ENCODE measurements at places on chromosomes 16 and 17.
A peak's percentile ranks its signal among the peaks of the same experiment; 100 is the strongest.

- no peak for DNase-seq
These were observed 646 bp downstream of the HIC1 start for GRCh38 chr17:2055292-2056205.

DNA sequence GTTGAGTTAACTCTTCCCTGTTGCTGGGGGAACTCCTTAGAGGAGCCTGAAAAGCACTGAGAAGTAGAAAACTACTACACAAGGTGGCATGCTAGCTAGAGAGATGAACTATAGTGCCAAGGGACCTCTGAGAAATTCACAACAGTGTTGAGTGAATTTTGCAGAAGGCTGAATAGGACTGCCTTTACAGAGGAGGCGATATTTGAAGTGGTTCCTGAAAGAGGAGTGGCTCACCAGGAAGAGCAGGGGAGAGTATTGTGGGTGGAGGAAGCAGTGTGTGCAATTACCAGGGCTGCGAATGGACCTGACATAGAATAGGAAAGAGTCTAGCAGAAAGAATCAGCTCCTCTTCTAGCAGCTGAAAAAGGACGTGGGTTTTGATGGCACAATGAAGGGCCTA, 66.4 kb downstream of the CDK5R1 start:
- no peak for DNase-seq

- DNase-seq: no peak
These were observed 68.3 kb upstream of the BCAR1 start for GRCh38 chr16:75319513-75320411.

GRCh38 chr16:15857724-15858560, 1.1 kb upstream of the MYH11 start:
- no peak for DNase-seq

GRCh38 chr16:84062734-84063640, 20.4 kb upstream of the SLC38A8 start:
- no peak for DNase-seq

GRCh38 chr16:81447383-81448101, 2.9 kb downstream of the CMIP start:
- no peak for DNase-seq

DNA sequence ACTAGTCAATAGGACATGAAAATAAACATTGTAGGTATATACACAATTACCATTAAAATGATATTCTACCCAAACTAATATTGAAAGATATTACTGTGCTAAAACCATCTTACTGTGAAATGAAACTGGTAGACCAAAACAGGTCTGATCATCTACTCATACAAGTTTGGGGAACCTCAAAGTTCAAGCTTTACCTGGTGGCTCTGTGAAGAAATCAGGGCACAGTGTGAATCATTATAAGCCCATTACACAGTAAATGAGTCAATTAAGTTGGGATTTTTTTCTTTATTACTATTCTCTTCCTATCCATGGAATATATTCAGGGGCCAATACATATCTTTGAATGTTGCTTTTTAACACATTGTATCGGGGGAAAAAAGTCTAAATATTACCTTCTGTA, 57.1 kb downstream of the HELZ start:
- DNase-seq: no peak

DNA sequence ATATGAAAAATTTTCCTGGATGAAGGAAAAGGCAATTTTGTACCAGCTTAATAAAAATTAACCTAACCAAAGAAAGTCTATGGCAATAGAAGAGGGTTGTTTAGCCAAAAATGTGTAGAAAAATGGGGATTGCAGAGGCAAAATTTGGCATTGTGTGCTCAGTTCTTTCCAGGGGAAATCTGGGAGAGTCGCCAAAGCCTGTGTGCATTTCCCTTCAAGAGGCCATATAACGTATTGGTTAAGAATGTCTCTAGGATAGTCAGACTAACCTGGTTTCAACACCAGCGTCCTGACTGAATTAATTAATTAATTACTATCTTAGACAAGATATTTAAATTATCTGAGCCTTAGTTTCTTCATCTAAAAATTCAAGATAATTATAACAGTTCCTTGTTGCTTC, 44.8 kb upstream of the HLF start:
- no peak for DNase-seq

- no peak for DNase-seq
These were observed 761.6 kb upstream of the RBFOX1 start for GRCh38 chr16:6571044-6571443.

GRCh38 chr16:31107465-31107867, 720 bp upstream of the BCKDK start:
- DNase-seq: no peak

GRCh38 chr16:23832882-23833281, 2.9 kb upstream of the PRKCB start:
- DNase-seq: no peak

DNA sequence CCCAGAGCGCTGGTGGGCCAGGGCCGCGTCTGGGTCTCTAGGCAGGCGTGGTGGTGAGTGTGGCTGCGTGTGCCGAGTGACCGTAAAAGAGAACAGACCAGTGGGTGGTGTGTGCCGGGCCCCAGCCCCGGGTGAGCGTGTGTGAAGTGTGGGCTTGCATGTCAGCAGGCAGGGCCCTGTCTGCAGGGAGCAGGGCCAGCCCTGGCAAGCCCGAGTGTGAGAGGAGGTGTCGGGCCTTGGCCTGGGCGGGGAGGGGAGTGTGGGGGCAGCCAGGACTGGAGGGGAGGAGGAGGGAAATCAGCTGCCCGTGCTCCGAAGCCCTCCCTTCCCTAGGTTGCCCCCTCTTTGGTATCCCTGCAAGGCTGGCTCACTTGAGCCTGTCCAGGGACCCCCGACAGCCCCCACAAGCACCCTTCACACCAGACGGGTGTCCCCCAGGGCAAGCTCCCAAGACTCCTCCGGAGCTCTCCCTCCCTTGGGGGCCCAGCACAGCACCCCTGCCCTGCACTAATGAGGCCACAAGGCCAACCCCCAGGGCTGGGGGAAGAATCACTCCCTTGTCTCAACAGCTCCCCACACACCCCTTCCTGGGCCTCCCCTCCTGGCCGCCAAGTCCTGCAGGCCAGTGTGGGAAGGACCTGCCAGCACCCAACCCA, 1.9 kb downstream of the USH1G start:
- DNase-seq: no peak

DNA sequence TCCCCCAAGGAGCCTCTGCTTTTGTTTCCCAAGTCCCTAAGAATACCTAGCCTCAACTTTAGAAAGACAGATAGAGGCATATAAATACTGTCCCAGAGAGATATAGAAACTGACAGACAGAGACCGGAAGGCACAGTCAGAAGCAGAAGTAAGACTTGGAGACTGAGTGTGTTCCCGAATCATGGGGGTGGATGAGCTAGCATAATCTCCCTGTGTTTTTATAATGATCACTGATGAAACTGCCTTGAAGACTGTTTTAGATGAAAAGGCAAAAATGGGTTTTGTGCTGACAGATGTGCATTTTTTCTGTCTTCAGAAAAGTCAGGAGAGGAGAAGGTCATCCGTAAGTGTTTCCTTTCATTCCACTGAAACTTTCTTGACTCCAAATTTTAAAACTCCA, 8.3 kb upstream of the PSMD3 start:
- DNase-seq: no peak

- DNase-seq: no peak
These were observed 331.3 kb upstream of the EEF2KMT start for GRCh38 chr16:5428932-5429331.

- no peak for DNase-seq
These were observed 20.0 kb upstream of the WFIKKN2 start for GRCh38 chr17:50815400-50815799.

DNA sequence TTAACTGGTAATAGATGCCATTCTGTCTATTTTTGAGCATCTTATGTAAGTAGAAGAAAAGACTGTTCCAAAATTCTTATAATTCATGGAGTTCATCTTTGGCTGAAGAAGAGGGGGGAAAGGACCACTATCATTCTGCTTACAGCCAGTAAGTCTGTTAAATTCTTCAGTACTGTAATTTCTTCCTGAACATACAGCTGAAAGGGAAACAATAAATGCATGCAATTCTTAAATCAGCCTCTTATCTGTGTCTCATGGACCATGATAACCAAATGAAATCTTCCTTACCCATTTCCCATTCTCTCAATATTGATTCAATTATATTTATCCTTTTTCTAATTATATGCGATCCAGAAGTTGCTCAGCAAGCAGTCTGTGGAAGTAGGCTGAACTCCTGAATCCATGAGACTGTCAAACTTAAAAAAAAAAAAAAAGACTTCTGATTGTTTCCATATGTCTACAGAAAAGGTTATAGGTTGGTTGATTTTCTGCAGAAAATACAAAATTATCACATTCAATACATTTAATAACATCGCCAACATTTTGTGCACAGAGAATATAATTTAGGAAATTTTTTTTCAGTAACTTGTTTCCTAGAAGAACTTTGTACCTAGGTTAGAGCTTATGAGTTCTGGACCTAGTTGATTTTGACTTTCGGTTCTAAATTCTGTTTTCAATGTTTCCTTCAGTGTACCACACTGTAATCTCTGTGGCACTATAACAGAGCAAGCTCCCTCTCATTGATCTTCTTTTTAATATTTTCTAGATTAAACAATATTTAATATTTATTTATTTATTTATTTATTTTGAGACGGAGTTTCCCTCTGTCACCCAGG, 1.2 kb upstream of the ABCA9 start:
- DNase-seq: no peak

- no peak for DNase-seq
These were observed 1425.1 kb upstream of the CDH8 start for GRCh38 chr16:63461248-63461841.

DNA sequence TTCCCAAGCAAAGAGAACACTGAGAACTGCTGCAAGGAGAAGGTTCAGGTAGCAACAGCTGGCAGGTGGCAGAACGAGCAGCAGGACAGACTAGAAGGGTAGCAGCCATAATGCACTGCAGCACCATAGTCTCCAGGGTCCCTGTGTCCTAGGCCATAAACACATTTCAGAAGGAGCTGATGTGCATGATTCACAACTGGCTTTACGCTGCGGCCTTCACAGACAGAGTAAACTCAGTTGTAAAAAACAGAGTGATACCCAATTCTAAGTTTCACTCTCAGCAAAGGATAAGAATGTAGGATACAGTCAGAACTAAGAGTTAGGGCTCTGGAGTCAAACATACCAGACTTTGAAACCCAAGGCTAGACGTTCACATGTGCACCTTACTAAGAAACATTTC, 24.4 kb downstream of the ARHGAP17 start:
- no peak for DNase-seq

- no peak for DNase-seq
These were observed 84.1 kb downstream of the TBC1D16 start for GRCh38 chr17:79951361-79952264.

- no peak for DNase-seq
These were observed 1.7 kb downstream of the SPHK1 start for GRCh38 chr17:76385892-76386786.

DNA sequence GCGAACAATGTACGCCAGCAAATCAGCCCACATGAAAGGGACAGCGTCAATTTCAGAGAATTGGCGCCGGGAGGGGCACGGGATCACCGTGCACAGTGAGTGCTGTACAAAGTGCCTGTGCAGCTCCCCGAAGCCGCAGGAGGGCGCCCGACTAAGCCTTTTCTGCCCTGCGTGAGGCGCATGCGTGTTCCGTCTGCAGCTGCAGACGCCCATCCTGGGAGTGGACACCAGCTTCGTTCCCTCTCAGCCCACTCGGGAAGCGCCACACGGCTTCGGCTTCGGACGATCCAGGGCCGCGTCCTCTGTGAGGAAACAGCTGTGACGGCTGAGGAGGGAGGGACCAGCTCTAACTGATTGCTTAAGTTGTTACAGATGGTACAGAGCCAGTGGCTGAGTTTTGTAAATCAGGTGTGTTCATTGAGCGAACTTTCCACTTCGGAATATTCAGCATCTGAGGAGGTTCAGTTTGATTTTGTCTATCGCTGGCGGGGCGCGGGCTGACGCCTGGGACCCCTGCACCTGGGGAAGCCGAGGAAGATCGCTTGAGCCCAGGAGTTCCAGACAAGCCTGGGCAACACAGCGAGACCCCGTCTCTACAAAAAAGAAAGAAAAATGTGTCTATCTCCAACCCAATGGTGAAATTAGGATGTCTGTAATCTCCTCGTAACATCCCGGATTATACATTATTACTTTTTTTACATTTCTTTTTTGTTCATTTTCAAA, 15.4 kb upstream of the ZNF287 start:
- peak; percentile 63 for DNase-seq

GRCh38 chr17:40694584-40694983, 9.0 kb downstream of the KRT24 start:
- no peak for DNase-seq

- no peak for DNase-seq
These were observed 112.0 kb upstream of the WSB1 start for GRCh38 chr17:27181935-27182334.

- DNase-seq: no peak
These were observed 2.3 kb downstream of the DDX19A start for GRCh38 chr16:70348991-70349390.

DNA sequence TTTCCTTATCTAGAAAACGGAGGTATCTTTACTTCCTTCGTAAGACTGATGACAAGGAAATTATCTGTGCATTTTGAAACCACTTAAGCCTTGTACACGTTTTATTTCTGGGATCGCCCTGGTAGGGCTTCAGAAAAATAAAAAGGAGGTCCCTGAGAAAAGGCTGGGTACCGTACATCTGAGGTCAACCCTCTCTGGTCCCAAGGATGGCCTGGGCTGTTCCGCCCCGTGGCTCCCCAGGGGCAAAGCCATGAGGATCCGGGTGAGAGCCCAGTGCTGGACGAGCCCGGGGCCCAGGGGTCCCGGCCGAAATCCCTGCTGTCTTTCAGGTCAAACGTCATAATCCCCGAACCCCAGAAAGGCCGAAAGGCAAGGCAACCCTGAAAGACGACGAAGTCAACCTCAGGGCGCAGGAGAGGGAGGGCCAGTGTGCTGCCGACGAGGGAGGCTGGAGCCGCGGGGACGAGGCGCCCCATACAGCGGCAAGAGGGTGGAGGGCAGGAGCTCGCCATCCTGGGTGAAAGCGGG, 656 bp upstream of the FUS start:
- no peak for DNase-seq

GRCh38 chr16:11356573-11357331, 11.5 kb downstream of the RMI2 start:
- DNase-seq: no peak

- DNase-seq: no peak
These were observed 87.2 kb upstream of the CACNG5 start for GRCh38 chr17:66747578-66748275.

- peak; percentile 44 for DNase-seq
These were observed at the start of gene CAMTA2 for GRCh38 chr17:4986951-4987766. Gene CAMTA2 (minus strand): TSS chr17:4987675. CDS start chr17:4986222, 1,453 bp downstream.

GRCh38 chr16:65059406-65059980, 62.4 kb downstream of the CDH11 start:
- DNase-seq: no peak

- DNase-seq: no peak
These were observed 39.2 kb upstream of the CCR7 start for GRCh38 chr17:40604327-40605080.
